ENCODE measurements at places on chromosomes 12 and 14.

DNA sequence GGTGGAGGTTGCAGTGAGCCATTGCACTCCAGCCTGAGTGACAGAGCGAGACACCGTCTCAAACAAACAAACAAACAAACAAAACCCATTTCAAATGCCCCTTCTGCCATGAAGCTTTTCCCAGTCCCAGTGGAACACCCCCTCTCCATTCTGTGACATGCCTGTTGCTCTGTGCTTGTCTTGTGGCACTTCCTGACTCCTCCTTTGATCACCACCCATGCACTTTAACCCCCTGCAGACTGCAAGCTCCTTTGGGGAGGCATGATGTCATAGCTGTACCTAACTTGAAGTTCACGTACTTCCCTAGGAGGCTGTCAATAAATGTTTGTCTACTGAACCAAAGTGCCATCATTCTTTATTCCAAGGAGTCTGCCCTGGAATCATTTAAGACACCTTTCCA lies 64.7 kb downstream of the TMCC3 start:
- DNase-seq, result no peak

GRCh38 chr14:104436741-104437701 lies 142.5 kb upstream of the C14orf180 start:
- no peak for DNase-seq

DNA sequence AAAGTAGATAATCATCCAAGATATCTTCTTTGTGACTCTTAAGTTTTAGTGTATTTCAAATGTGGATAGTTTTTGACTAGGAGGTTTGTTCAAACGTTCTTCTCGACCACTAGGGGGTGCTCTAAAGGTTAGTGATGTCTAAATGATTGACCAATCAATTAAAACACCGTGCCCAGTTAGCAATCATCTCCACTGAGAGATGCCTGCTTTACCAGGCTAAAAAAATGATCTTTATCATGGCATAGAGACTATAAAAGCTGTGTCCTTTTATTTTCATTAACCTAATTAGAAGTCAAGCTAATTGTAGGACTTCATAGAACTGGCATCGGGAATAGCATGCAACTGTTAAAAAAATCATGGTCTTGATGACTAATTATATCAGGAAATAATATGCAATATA lies 153.9 kb downstream of the PRKCH start:
- DNase-seq, result no peak

- DNase-seq, result no peak
Measured at GRCh38 chr14:55518391-55518790, 61.6 kb upstream of the KTN1 start.

GRCh38 chr14:76929927-76930326 lies 98.6 kb downstream of the IRF2BPL start:
- DNase-seq, result no peak

GRCh38 chr14:75046899-75047298 lies 4.4 kb downstream of the MLH3 start:
- no peak for DNase-seq

GRCh38 chr12:123966596-123966995 lies 6.0 kb downstream of the CCDC92 start:
- no peak for DNase-seq

GRCh38 chr14:61524936-61525292 lies 170.4 kb upstream of the HIF1A start:
- DNase-seq, result no peak
